ENCODE measurements at places on chromosomes 7 and 10. TPM values are rescaled to one million over a fixed set of nuclear protein-coding genes. Genes with fewer than 3 reads are reported as not detected.

GRCh38 chr10:88901206-88901983 lies 21.4 kb downstream of the STAMBPL1 start:
- no peak for DNase-seq

- no peak for DNase-seq
Observed at GRCh38 chr7:129368389-129368986, 65.7 kb upstream of the STRIP2 start.

GRCh38 chr10:103932271-103932670 lies 14.3 kb upstream of the STN1 start:
- no peak for DNase-seq

DNA sequence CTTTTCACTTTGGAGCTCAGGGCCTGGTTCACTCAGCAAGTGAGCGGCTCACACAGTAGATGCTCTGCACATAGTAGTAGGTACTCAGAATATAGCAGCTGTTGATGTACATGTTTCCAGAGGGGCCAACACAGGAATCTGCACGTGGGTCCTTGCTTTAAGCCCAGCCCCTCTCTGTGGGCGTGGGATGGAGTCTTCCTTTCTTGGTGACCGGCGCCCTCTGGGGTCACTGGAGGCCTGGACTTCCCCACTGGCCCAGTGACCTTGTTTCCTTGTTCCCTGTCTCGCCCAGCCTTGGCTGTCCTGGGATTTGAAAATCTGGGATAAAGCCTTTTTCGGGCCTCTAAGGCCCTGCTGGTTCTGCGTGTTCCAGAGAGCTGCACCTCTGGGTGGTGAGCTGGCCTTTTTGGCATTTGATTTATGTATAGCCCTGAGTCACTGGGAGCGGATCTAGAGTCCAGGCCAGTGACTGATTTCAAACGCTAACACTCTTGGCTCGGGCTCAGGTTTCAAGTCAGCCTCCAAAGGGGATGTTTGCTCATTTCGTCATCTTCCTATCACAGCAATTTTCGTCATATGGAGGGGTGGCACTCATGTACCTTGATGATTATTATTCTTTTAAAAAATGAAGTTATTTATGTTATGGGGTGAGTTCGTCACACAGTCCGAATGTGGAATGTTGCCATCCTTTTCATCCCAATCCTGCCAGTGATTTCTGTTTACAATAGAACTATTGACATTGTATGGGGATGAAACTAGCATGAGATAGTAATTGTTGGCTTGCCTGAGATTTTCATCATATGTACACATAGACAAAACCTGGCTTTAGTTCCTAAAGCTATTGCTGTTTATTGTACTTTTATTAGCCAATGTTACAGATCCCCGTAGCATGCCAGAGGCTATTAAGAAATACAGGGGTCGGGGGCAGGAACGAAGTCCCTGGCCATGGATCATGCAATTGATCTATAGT lies 65.5 kb downstream of the CUX1 start:
- no peak for DNase-seq

GRCh38 chr10:130255777-130256176 lies 119.6 kb downstream of the GLRX3 start:
- no peak for DNase-seq

DNA sequence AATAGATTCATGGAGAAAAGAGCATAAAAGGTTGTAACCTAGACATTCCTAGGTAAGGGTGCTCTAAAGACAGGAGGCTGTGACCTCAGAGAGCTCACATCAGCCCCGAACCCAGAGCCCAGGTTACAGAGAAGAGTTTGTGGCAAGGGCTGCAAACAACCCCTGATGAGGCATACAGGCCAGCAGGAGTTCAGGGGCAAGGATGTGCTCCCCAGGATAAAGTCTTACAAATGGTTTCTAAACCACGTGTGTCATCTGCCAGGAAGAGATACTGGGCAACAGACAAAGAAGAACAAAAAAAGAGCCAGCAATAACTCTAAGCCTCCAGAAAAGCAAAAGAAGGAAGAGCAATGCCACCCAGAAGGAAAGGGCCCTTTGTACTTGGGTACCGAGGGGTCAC lies 27.7 kb downstream of the NCAPG2 start:
- DNase-seq = no peak

- no peak for DNase-seq
Observed at GRCh38 chr10:34428501-34428900, 386.6 kb downstream of the PARD3 start.

DNA sequence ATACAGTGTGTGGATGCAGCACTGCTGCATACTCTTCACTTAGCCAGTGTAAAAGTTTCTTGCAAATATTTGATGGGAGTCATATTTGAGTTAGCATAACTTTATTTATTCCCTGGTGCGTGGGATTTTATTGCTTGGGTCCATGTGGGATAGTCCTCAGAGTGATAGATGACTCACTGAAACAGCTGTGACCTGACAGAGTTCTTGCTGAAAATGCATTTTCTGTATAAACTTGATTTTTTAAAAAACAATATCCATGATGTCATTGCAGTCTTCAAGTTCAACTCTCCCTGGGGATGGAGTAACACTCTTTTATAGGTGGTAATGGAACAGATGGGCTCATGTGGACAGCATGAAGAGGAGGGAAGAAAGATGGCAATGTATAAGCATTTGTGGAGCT lies 310.0 kb downstream of the PPP1R3A start:
- no peak for DNase-seq

- no peak for DNase-seq
Observed at GRCh38 chr10:91418416-91418815, 8.3 kb downstream of the HECTD2 start.

- no peak for DNase-seq
Observed at GRCh38 chr10:13376297-13376696, 28.2 kb upstream of the SEPHS1 start.

DNA sequence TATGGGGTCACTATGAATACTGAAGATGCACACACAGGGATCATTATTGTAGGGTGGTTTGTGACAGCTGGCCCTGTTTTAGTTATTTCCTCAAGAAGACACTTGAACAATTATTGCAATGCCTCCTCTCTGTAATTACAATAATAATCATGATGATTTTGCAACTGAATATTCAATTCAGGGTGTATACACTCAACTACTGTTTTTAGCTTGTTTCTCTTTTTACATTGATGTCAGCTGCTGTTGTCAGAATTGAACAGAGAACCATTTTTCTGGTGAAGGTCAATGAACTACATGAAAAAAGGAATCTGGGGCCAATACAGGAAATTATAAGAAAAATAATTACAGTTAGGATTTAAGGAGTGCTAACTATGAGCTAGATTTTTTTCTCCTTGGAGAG lies 28.6 kb upstream of the MKLN1 start:
- DNase-seq = no peak

GRCh38 chr7:1965579-1966294 lies 267.0 kb downstream of the MAD1L1 start:
- DNase-seq = no peak

DNA sequence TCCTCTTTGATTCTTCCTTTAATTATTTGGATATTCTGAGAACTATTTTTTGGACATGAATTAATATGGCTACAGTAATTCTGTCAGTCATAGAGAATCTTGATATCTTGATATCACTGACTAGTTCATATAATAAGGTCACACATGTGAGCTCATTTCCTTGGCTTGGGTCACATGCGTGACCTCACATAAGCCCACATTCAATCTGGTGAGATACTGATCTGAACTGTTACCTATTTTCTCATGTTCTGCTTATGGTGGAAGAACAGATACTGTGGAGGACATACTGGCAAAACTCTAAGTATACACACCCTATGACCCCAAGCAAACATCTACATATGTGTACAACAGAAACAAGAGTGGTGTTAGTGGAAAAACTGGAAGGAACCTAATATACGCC lies 44.1 kb downstream of the CUL2 start:
- no peak for DNase-seq

DNA sequence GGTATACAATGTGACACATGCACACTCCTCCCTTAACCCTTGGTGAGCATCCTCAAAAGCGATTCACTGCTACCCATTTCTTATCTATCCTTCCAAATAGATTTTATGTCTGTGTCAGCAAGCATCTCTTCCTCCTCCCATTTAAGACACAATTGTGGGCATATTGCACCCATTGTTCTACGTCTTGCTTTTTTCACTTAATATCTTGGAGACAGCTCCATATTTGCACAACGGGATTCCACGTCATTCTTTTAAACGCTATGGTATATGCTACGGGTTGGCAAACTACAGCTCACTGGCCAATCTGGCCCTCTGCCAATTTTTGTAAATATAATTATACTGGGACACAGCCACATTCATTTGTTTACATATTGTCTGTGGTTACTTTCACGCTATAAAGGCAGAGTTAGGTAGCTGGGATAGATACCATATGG lies 88.6 kb downstream of the RNF216 start:
- DNase-seq = no peak

DNA sequence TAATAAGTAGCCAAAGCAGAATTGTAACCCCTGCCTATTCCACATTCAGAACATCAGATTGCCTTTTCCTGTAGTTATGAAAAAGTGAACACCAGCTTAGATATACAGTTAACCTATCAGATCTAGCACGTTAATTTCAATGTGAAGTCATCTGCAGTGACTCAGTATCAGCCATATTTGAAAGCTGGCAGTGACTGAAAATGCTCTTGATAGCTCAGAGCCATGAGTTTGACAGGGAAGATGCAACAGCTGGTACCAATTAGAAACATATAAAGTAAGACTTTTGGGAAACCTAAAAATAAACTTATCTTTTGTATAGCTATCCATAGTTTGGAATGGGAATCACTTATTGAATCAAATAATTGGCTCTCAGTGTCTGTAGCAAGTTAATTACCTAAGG lies 284.1 kb upstream of the NPSR1 start:
- DNase-seq = no peak

DNA sequence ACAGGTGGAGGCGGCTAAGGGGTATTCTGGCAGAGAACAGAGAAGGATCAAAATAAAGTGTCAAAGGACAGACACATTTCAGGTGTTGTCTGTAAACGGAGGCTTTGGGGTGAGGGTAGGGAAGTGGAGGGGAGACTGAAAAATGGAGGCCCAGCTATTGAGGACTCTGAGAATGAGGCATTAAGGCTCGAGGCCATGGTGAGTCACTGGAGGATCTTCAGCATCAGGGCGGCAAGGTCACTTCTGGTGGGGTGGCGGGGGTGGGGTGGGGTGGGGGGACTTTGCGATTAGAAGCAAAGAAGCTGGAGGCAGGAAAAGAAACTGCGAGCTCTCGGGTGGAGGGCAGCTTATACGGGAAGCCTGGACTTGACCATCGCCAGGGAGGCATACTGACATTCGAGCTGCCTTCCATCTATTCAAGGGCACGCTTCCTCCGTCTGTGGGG lies 58.4 kb upstream of the PCGF5 start:
- DNase-seq = no peak

GRCh38 chr7:157816086-157816485 lies 479.3 kb downstream of the DNAJB6 start:
- no peak for DNase-seq

DNA sequence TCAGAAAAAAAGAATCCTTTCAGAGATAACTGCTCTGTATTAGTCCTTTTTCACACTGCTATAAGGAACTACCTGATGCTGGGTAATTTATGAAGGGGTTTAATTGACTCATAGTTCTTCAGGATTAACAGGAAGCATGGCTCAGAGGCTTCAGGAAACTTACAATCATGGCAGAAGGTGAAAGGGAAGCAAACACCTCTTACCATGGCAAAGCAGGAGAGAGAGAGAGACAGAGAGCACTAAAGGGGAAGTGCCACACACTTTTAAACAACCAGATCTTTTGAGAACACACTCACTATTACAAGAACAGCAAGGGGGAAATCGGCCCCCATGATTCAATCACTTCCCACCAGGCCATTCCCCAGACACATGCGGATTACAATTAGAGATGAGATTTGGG lies 114.2 kb downstream of the TES start:
- DNase-seq = no peak

GRCh38 chr10:8070440-8070839 lies 16.0 kb downstream of the GATA3 start:
- DNase-seq = no peak

GRCh38 chr10:59126991-59127390 lies 49.5 kb upstream of the PHYHIPL start:
- no peak for DNase-seq

UCN3 gene
- total RNA-seq = not detected

C10orf53 gene
- total RNA-seq = not detected

CDNF gene
- 2.2 TPM for total RNA-seq

ELFN1 gene
- not detected for total RNA-seq

FAM20C gene
- total RNA-seq = 1.2 TPM

ADD3 gene
- 437 TPM for total RNA-seq

MBL2 gene
- total RNA-seq = not detected

SFRP4 gene
- total RNA-seq = 0.09 TPM

ATOH7 gene
- total RNA-seq = not detected

NAT16 gene
- total RNA-seq = not detected

OR2A5 gene
- not detected for total RNA-seq

Data from natural killer cell (primary cell).